ENCODE measurements at places on chromosomes 1 and 21.

- no peak for DNase-seq
Measured at GRCh38 chr1:98897479-98897878, 107.2 kb downstream of the PLPPR5 start.

- no peak for DNase-seq
Measured at GRCh38 chr21:45333583-45334121, 46.0 kb upstream of the POFUT2 start.

DNA sequence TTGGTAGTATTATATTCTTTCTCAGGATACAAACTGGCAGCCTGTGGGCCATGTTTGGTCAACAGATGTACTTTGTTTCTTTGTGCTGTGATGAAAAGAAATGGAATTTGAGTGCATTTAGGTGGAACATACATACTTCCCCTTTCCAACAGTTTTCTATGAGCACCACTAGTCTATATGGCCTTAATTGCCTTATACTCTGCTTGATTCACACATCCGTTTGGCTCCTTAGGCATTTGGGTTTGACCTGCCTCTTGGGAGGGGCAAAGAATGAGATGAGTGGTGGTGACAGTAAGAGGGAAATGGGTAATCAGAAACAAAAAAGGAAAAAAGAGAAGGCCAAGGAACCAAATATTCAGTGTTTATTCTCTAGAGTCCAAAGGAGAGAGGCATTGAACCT, 17.0 kb downstream of the CFAP126 start:
- no peak for DNase-seq

DNA sequence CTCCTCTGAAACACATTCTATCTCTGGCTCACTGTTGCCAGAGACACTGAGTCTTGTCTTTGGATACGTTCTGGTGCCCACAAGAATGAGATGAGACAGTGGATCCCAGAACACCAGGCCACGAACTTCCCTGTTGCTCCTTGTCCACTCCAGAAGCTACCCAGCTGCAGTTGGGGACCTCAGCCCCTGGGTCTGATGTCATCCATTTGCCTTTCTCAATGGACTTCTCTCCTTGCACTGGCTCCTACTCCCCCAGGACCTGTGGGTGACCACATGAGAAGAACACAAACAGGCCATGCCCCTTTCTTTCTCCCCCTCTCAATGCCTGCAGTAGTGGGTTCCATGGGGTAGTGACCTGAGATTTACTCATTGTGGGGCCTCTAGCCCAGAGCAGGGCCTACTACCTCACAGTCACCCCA, 5.9 kb downstream of the NBPF1 start:
- no peak for DNase-seq

- no peak for DNase-seq
Measured at GRCh38 chr1:51968632-51969031, 21.9 kb downstream of the RAB3B start.

GRCh38 chr1:237384213-237384612, 342.2 kb downstream of the RYR2 start:
- DNase-seq = no peak

DNA sequence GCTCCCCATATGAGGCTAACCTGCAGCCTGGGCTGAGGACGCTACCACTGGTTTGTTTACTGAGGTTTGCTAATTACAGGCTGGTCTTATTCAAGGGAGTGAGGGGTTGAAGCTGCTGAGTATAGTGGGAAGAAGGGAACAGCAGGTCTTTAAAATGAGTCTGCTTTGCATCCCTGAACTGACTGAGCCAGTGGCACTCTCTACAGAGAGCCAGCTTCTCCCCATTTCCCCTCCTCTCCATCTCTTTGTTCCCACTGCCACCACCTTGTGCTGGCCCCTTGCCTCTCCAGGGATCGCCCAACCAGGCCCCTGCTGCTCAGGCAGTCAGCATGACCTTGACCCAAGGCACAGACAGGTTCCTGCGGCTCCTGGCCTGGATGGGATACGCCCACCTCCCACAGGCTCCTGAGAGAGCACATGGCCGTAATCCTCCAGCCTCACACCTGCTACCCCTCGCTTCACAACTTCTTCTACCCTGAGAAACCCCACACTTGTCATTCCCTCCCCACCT, 45.0 kb downstream of the IER5 start:
- DNase-seq = no peak
